ENCODE measurements at places on chromosomes 5 and 9.
A peak's percentile ranks its signal among the peaks of the same experiment; 100 is the strongest.

DNA sequence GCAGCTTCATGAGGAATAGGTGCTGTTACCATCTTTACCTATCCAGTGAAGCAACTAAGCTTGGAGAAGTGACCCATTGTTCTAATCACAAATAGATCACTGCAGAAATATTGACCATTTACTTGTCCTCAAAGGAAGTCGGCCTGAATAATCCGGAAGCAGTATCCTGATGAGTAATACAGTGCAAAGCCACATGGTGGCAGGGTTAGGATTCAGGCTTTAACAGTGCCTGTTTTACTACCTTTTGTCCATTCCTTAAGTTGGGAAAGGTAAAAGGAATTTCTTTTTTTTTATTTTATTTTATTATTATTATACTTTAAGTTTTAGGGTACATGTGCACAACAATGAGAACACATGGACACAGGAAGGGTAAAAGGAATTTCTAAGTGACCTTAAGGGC lies 336.3 kb downstream of the KDM4C start:
- DNase-seq: no peak

DNA sequence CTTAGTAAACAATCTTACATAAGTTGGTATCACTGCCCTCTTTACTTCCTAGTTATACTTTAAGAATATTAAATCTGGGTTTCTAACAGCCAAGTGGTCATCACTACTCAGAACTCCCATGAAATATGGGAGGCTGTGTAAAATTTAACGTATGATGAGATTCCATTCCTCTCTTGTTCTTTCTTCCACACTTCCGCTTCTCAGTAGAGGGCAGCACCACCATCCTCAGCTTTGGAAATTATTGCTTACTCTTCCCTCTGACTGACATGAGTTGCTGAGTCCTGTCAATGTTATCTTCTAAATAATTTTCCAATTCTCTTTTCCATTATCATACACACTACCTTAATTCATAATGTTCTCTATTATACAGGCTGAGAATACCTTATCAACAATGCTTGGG lies 194.0 kb downstream of the RFX3 start:
- DNase-seq: no peak

- no peak for DNase-seq
Observed at GRCh38 chr5:56460681-56461191, 227.6 kb upstream of the ANKRD55 start.

DNA sequence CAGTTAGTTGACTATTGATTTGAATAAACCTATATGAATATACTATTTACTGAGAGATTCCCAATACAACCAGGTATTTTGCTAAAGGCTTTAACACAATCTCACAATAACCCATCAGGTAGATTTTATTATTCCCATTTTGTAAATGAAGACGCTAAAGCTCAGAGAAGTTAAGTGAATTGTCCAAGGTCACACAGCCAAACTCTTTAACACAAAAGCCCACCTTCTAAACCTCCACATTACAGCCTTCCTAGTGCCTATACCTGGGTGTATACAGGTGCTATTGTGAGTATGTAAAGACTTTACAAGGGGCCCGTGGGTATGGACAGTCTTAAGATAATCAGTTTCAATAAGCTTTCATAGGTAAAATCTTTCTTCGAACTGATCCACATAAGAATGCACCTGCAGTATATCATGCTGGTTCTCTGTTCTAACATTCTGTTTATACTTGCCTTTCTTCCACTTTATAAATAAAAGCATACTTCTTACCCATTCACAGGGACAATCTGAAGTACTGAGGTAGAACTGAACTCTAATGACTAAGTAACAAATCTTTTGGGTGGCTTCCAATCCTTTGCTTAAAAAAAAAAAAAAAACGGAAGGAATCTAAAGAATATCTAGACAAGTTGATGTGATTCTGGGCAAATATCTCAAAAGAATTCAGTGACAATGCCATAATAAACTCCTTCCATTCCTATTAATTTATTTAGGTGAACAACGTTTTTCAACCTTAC lies 59.1 kb downstream of the PJA2 start:
- DNase-seq: no peak

DNA sequence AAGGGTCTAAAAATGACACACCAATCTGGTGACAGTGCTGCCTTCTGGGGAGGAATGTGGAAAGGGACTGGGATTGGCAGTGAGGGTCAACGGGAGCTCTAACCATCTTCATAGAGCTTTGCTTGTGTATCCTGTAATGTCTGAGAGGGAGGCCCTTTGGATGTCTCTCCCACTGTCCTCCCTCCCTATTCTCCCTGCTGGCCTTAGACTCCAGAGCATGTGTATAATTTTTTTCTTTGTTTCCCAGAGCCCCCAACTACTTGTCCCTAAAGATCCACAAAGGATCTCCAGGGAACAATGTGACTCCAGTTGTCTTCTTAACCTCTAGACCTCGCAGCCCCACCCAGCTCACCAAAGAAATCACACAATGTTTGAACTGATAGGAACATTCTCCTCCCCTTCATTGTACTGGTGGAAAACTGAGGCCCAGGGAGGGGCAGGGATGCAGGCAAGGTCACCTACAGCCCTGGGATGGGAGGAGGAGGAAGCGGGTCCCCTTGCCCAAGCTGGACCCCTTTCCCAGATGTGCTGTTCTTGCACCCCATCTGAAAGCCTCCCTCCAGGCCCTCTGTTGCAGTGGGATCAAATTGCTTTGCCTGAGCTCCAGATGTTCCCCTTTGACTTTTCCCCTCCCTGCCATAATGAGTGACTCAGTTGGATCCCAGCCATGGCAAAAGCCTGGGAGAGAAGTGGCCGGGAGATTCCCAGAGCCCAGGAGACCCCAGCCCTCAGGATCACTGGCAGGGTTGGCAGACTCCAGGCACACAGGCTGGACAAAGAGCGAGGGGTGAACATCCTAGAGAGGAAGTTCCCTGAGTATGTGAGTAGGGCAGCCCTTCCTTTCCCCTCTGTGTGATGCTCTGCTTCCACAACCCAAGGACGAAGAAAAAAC lies 21.8 kb downstream of the SPARC start:
- no peak for DNase-seq

DNA sequence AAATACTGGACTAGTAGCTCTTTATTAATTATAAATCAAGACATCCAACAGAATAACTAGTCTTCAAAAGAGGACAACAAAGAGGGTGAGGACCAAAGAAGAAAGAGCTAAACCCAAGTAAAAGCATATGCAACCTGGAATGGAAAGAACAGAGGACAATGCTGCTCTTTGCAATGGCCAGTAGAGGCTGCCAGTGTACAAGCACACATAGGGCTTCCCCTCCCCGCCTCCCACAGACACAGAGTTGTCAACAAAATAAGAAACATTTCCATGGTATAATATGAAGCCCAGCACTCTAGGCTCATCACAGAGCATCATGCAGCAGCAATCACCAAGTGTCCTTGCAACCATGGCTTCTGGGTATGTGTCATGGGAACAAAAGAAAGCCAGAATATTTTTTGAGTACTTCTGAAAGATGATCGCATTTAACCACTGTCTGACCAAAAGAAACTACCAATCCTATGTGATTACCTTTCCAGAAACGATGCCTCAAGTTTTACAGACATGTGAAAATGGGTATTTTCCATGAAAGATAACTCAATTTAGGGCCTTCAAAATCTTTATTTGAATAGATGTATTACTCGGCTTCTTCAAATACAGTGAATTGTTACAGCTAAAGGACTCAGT lies 58.1 kb downstream of the RFX3 start:
- peak; percentile 17 for DNase-seq

GRCh38 chr5:18000744-18001143 lies 366.5 kb downstream of the TAF11L14 start:
- no peak for DNase-seq

DNA sequence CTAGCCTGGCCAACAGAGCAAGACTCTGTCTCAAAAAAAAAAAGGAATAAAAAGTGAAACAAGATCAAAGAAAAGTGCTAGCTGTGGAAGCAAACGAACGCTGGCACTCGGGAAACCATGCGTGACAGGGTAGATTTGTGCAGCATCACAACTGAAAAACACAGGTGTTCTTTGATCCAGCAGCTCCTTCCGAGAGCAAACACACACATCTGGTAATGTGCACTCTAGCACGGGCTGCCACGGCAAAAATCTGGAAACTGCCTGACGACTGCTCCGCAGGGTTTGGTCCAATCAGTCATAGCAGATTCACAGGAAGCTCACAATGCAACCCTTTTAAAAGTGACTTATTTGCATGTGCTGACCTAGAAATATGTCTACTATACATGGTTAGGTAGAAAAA lies 80.0 kb downstream of the SYK start:
- DNase-seq: no peak

DNA sequence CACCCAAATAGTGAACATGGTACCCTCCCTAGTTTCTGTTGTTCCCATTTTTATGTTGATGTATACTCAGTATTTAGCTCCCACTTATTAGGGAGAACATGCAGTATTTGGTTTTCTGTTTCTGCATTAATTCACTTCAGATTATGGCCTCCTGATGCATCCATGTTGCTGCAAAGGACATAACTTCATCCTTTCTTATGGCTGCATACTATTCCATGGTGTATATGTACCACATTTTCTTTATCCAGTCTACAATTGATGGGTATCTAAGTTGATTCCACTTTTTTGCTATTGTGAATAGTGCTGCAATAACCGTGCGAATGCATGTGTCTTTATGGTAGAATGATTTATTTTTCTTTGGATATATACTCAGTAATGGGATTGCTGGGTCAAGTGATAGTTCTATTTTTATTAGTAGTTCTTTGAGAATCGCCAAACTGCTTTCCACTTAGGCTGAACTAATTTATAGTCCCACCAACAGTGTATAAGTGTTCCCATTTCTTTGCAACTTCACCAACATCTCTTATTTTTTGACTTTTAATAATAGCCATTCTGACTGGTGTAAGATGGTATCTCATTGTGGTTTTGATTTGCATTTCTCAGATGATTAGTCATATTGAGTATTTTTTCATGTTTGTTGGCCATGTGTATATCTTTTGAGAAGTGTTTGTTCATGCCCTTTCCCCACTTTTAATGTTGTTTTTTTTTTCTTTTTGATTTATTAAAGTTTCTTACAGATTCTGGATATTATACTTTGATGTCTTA lies 79.6 kb downstream of the SMIM15 start:
- no peak for DNase-seq

DNA sequence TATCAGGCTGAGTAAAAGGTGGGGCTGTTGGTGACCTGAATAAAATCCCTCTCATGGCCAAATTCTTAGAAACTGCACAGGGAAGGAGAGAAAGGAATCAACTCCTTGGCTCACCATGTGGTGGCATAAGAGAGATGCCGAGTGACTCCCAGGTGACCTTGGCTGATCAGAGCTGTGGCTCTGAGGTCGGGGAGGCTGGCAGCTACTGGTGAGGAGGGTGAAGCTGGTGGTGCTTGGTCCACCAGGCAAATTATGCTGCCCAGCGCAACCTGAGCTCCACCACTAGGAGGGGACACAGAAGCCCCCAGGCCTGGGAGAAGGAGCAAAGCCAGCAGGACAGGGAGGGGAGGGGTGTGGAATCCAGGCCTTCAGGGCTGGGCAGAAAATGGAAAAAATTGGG lies 111.2 kb upstream of the IL12B start:
- no peak for DNase-seq

- DNase-seq: no peak
Observed at GRCh38 chr5:103498211-103498610, 64.4 kb downstream of the NUDT12 start.

DNA sequence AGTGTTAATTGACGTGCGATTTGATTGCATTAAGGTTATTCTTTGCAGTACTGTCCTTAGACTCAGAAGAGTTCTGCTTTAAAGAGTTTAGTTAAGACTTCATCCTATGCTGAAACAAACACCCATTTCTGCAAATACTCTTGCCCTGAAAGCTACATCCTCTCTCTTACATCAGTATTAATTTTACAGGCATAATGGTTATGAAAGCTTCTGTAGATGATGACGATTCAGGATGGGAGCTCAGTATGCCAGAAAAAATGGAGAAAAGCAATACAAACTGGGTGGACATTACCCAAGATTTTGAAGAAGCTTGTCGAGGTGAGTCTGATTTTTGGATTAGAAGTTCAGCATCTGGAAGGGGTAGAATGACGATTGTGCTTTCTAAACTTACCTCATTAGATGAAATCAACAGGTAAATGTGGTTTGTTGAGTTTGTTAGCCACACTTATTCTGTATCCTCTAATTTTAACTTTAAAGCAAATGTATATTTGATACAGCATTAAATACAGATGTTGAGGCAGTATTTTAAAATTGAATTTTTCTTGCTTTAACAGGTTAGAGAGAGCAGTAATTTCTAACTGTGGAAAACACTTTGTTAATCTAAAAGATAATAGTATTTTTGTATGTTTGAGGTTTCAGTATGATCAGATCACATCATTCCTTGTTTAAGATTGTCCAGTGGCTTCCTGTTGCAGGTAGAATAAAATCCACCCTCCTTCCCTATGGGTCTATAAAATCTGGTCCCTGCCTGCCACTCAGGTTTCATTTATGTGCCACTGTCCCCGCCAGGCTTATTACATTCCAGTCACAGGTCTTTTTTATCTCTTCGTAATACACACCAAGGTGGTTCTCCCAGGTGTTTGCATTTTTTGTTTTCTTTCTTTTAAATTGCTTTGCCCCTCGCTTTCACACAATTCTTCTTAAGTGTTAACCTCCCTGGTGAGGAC lies 1.3 kb downstream of the NAA35 start:
- DNase-seq: no peak

DNA sequence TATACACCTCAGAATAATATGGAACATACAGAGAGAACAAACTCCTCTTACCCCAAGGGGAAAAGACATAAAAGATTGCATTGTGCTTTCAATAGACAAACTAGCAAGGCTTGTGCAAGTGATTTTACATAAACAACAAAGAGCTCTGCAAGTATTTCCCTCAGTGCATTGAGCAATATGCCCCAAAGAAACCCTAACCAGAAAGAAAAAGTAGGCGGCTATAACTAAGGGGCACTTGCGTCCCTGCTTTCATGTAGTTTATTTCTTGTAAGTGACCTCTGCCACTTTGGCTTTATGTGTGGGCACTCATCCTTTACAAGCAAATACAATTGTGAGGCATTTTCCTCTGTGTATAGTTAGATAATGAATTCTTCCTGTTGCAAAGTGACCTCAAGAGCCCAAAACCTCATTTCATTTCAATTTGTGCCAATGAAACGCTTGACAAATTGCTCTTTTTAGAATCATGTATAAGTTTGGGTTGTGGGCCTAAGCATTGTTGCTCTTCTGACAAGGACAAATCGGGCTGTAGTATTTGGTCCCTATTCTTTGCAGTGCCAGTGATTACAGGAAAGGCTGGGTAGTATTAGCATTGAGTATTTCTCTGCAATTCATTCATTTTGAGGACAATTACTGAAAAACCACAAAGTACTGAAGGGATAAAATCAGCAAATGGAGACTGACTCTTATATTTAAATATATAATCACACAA lies 282.2 kb downstream of the DTWD2 start:
- no peak for DNase-seq

DNA sequence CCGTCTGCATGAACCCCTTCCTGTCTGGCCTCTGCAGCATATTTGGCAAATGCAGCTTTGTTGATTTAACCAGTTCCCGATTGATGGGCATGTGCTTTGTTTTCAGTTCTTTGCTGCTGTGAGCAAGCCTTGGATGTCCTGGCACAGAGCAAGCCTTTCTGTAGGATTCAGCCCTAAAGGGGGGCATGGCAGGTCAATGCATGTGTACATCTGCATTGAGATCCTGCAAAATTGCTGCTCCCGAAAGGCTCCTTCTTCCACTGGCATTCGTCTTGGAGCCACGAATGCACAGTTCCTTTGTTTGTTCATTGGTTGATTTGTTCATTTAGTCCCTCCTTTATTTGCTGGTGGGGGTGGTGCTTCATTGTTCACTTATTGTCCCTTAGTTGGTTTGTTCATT lies 34.8 kb downstream of the COL5A1 start:
- DNase-seq: no peak

- no peak for DNase-seq
Observed at GRCh38 chr5:111461255-111461671, 51.1 kb downstream of the STARD4 start.

Measured in stimulated activated CD4-positive, alpha-beta T cell treated with anti-CD3 and anti-CD28 coated beads, Interleukin-1b, Interleukin-23, amount 100 ng/mL, for 1 hour (primary cell).